ENCODE measurements at places on chromosomes 13 and 19.

DNA sequence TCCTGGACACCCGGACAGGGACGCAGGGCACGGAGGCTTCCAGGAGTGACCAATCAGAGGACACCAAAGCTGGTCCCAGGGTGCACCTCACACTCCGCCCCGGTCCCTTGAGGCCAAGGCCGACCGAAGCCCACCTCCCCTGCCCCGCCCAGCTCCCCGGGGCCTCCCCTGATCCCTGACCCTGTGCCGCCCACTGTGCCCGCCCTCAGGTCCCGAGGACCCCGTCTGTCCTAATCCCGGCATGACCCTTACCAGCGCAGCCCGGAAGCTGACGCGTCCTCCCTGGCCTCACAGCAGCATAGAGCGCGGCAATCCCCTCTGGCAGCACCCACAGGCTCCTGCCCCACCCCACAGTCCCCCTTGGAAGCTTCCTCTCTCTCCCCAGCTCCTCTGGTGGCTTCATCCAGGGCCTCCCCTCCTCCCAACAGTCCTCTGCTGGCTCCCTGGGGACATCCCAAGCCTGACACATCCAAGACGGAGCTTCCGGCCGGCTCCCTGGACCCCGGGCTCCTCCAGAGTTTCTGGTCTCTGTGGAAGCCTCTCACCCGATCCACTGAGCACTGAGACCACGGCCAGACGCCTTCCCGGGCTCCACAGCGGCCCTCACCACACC is 7.4 kb upstream of the CDC34 start:
- no peak for DNase-seq

GRCh38 chr13:30120133-30120822 is 187.1 kb downstream of the KATNAL1 start:
- DNase-seq: no peak

GRCh38 chr19:45767881-45768654 is 984 bp downstream of the SIX5 start:
- no peak for DNase-seq

GRCh38 chr13:59442944-59443486 is 720.7 kb downstream of the DIAPH3 start:
- no peak for DNase-seq

DNA sequence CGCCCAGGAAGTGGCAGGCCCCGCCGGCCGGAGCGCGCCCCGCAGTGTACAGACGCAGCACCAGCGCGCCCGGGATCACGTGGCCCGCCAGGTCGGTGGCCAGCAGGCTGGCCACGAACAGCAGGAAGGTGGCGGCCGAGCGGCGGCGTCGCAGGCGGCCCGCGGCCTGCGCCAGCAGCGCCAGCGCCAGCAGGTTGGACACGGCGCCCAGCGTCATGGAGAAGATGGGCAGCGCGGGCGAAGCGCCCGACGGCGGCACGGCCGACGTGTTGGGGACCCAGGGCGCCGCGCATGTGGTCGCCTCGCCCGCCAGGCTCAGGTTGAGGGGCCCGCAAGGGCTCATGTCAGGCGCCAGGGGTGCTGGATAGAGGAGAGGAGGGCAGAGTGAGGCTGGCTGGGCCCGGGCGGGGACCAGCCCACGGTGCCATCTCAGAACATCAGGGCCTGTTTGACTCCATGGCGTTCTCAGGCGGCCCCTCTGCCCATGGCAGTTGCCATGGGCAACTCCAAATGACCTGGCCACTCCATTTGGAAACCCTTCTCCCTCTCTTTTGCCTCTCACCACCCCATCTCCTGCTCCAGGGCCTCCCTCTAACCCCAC is 1.1 kb downstream of the PTGER1 start:
- DNase-seq: no peak

DNA sequence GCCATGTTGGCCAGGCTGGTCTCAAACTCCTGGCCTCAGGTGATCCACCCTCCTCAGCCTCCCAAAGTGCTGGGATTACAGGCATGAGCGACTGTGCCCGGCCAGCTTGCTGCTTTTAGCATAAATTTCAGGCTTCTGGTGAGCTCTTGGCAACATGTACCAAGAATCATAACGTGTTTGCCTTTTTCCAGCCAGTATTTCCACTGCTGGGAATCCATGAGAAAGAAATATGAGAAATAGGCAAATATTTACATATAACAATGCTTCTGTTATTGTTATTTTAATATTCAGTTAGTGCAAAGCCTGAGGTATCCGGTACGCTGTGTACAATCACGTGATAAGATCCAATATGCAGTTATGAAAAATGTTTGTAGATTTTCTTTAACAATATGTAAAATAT is 29.2 kb upstream of the CERS4 start:
- DNase-seq: no peak

DNA sequence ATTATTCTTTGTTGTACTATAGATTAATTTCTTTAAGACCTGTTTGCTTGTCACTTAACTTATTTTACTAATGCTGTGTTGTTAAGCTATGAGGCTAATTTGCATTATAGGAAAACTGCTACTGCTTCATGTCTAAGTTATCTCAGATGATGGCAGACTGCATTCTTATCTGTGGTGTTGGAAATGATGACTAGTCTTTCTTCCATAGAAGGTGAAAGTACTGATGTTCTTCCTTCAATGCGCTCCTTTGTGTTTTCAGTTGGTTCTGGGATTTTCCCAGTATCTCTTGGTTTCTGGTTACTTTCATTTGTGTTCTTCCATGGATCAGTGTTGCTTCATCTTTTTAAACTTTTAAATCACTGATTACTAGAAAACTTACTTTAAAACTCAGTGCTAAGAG is 46.9 kb downstream of the TPP2 start:
- DNase-seq: no peak

DNA sequence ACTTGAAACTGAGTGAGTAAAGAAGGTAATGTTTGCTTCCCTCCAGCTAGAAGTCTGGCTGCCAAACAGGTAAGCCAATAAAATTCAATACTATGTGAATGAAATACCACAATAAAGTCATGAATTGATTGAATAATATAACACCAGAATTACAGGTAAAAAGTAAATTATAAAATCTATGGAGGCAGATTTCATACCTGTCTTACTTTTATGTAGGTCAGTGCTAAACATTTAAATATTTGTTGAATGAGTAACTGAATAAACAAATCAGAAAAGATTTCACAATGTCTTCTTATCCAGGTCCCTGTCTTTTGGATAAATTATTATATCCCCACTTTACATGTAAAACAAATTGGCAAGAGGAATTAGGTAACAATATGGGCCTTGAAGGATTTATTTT is 62.7 kb downstream of the MICU2 start:
- DNase-seq: no peak

- no peak for DNase-seq
These were observed 9.3 kb downstream of the HOOK2 start for GRCh38 chr19:12766051-12766521.

GRCh38 chr19:40560092-40560507 is 16.6 kb upstream of the SHKBP1 start:
- DNase-seq: no peak

- DNase-seq: no peak
These were observed 1597.1 kb upstream of the MIR17HG start for GRCh38 chr13:89750371-89750770.

- DNase-seq: no peak
These were observed 1.2 kb downstream of the MRI1 start for GRCh38 chr19:13765395-13766094.

- DNase-seq: no peak
These were observed 221.3 kb downstream of the MYO16 start for GRCh38 chr13:108850691-108851090.

- no peak for DNase-seq
These were observed 222.4 kb downstream of the DACH1 start for GRCh38 chr13:71644579-71644978.

GRCh38 chr13:88919970-88920628 is 1248.9 kb downstream of the SLITRK5 start:
- no peak for DNase-seq

- DNase-seq: no peak
These were observed 8.0 kb downstream of the DNASE2 start for GRCh38 chr19:12872941-12873890.

DNA sequence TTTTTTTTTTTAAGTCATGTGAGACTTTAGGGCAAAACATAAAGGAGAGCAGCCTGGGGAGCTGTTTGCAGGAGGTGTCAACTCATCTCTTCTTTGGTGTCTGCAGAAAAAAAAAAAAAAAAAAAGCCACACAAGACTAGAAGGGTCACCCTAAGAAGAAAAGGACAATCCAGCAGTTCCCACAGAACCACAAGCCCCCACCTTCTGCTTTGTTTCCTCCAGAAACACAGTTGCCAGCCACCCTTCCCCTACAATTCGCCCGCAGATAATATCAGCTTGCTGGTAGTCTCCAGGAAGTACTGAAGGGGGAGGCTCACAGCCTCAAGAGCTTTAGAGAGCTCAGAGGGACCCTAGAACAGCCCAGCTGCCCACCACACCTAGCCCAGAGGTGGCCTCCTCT is 22.3 kb upstream of the ZBTB7A start:
- no peak for DNase-seq

GRCh38 chr13:49021953-49022352 is 46.2 kb downstream of the FNDC3A start:
- no peak for DNase-seq

- DNase-seq: no peak
These were observed 29.1 kb downstream of the PAK4 start for GRCh38 chr19:39154629-39155100.

GRCh38 chr19:18589380-18590272 is 1.0 kb downstream of the REX1BD start:
- DNase-seq: peak; percentile 33

DNA sequence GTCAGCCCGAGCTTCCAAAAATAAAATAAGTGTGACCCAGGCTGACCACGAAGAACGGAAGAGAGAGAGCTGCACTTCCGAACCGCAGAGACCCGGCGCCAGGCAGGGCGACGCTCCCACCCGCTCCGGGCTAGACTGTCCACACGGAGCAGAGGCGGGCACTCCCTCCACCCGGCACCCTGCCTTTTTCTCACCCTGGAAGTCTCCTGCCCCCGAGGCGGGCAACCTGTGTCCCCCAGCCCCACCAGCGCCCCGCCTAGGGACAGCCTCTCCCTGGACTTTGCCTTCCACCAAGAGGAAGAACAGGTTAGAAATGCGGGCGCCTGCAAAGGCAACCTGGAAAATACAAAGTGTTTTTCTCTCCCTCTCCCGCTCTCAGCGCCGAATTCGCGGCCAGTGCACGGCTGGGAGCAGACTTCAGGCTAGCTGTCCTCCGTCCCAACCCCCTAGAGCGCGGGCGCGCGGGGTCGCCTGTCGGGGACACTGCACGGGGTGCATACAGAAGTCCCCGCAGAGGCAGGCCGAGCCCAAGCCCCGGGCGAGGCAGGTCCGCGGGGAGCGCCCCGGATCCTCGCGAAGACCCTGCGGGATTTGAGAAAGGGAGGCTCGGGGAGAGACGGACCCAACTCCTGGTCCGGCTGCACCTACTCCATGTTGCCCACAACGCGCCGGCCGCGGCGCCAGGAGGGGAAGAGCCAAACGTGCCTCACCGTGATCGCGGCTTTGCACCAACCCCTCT is 845 bp downstream of the SPRY2 start:
- no peak for DNase-seq

DNA sequence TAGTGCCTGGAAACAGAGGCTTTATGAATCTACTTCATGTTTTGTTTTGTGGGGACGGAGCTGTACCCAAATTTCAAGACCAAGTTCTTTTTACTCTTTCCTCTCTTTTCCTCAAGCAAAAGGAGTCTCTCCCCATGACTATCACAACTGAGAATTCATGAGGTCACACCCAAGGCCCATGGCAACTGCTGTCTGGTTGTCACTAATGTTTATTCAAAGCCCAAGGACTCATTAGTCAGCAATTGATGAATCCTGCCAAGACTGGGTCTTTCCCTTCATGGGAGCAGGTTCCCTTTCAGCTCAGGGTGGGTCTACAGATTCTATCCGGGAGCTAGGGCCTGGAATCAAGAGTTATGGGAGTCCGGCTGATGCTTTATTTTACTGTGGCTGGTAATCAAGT is 441.5 kb upstream of the PCDH20 start:
- DNase-seq: no peak

DNA sequence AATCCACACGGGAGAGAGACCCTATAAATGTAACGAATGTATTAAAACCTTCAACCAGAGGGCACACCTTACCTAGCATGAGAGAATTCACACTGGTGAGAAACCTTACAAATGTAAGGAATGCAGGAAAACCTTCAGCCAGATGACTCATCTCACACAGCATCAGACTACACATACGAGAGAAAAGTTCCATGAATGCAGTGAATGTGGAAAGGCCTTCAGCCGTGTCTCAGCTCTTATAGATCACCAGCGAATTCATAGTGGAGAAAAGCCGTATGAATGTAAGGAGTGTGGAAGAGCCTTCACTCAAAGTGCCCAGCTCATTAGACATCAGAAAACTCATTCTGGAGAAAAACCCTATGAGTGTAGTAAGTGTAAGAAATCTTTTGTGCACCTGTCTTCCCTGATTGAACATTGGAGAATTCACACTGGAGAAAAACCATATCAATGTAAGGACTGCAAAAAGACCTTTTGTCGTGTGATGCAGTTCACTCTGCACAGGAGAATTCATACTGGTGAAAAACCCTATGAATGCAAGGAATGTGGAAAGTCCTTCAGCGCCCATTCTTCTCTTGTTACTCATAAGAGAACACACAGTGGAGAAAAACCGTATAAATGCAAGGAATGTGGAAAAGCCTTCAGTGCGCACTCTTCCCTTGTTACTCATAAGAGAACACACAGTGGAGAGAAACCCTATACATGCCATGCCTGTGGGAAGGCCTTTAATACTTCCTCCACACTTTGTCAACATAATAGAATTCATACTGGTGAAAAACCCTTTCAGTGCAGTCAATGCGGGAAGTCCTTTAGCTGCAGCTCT is 16.0 kb downstream of the ZNF582 start:
- no peak for DNase-seq

GRCh38 chr13:65456150-65456912 is 1773.8 kb downstream of the PCDH9 start:
- no peak for DNase-seq

DNA sequence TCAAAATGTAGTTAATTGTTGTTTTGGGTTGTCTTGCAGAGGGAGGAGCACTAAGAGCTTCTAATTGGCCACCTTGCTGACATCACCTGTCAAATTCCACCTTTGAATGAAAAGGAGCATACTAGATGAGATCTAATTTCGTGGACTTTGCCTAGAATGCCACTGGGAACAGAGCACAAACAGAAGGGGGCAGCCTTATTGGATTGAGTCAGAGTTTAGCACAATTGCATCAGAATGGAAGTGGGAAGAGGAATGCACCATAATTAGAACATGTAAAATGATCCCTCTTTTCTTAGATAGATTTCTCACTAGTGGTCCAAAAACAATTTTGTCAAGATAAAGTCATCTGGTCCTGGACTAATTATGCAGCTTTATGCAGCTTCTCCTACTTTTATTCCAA is 1552.2 kb downstream of the PCDH9 start:
- DNase-seq: no peak
